Natural killer cell treated with Interleukin-12 subunit alpha and Interleukin-12 subunit beta and Interleukin-15 and Interleukin-18, amount 100 ng/mL, for 72 hours (primary cell): ENCODE measurements at places on chromosomes 1 and 21. TPM values are rescaled to one million over a fixed set of nuclear protein-coding genes. Genes with fewer than 3 reads are reported as not detected.

Gene CLDN8
- not detected for total RNA-seq

Gene TAF5L
- 30.7 TPM for total RNA-seq

DNA sequence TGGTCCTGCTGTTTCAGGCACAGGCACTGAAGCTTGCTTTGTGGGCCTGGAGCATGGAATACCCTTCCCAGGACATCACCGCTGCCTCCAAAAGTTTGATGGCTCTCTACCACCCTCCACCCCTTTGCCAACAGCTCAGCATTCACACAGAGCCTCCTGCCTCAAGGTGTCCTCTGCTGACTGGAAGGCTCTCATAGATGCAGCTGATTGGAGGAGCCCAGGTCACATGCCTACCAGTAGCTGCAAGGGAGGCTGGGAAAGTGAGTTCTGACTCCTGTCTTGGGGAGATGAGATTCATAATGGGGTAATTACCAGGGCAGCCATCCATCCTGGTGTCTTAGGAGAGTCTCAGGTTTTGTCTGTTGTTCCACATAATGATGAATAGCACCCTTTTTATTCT is 124.8 kb upstream of the GRIK3 start:
- H3K36me3 ChIP-seq: no peaks in the 10 kb centered on the region
- H3K27ac ChIP-seq: no peak overlapping the region
- H3K27me3 ChIP-seq: peaks cover 12% of the 10 kb centered on the region
- H3K4me3 ChIP-seq: no peak overlapping the region
- DNase-seq: no peak
- H3K4me1 ChIP-seq: no peaks in the 10 kb centered on the region

GRCh38 chr1:30730346-30731108 is 7.1 kb upstream of the MATN1 start:
- H3K27ac ChIP-seq: peak overlapping the region; percentile 49
- no peaks in the 10 kb centered on the region for H3K27me3 ChIP-seq
- no peak overlapping the region for H3K4me3 ChIP-seq
- DNase-seq: no peak
- peaks cover 13% of the 10 kb centered on the region for H3K4me1 ChIP-seq

DNA sequence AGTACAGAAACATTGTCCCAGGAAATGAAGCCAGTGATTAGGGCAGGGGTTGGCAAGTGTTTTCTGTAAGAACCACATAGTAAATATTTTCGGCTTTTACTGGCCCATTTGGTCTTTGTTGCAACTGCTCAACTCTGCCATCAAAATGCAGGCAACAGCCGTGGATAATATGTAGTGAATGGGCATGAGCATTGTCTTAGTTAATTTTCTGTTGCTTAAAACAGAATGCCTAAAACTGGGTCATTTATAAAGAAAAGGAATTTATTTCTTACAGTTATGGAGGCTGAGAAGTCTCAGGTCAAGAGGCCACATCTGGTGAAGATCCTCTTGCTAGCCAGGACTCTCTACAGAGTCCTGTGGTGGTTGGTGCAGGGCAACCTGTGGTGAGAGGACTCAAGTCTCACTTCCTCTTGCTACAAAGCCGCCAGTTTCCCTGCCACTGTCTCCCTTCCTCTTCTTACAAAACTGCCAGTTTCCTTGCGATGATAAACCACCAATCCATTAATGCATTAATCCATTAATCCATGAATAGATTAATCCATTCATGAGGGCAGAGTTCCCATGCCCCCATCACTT is 166.4 kb downstream of the PSMG1 start:
- peaks cover 11% of the 10 kb centered on the region for H3K4me1 ChIP-seq
- DNase-seq: no peak
- no peak overlapping the region for H3K4me3 ChIP-seq
- no peak overlapping the region for H3K27ac ChIP-seq

- peaks cover 10% of the 10 kb centered on the region for H3K36me3 ChIP-seq
- no peak overlapping the region for H3K27ac ChIP-seq
- peaks cover 6% of the 10 kb centered on the region for H3K4me1 ChIP-seq
- H3K4me3 ChIP-seq: no peak overlapping the region
- no peak for DNase-seq
- peaks cover 18% of the 10 kb centered on the region for H3K27me3 ChIP-seq
These were observed 8.9 kb upstream of the ZNF669 start for GRCh38 chr1:247113094-247113497.

GRCh38 chr1:180181996-180182642 is 27.4 kb downstream of the QSOX1 start:
- no peak for DNase-seq
- H3K4me1 ChIP-seq: no peaks in the 10 kb centered on the region
- no peak overlapping the region for H3K4me3 ChIP-seq
- H3K27me3 ChIP-seq: no peaks in the 10 kb centered on the region
- H3K36me3 ChIP-seq: no peaks in the 10 kb centered on the region

GRCh38 chr1:168281603-168282325 is 1.1 kb downstream of the TBX19 start:
- H3K36me3 ChIP-seq: peaks cover 10% of the 10 kb centered on the region
- DNase-seq: no peak
- no peak overlapping the region for H3K27ac ChIP-seq
- no peaks in the 10 kb centered on the region for H3K27me3 ChIP-seq

- peak overlapping the region; percentile 6 for H3K27ac ChIP-seq
- H3K4me3 ChIP-seq: peak overlapping the region; percentile 71
- no peaks in the 10 kb centered on the region for H3K27me3 ChIP-seq
- DNase-seq: peak; percentile 90
These were observed 1.1 kb upstream of the MARCKSL1 start for GRCh38 chr1:32336963-32337675.
